ENCODE measurements at places on chromosomes 2 and 18.
A peak's percentile ranks its signal among the peaks of the same experiment; 100 is the strongest.

DNA sequence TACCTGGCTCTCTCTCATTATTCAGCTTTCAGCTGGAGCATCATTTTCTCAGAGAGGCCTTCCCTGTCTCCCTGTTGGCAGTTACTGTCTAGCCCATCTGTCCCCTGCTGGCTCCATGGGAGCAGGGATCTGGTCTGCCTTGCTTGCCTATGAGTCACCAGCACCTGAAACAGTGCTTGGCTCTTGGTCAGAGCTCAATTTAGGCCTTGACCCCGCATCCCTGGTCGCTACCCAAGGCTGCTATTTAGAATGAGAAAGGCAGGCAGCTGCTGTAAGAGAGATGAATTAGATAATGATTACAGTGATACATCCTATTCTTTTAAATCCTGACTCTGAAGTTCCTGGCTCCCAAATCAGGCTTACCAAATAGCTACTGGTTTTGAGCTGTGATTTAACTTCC is 32.9 kb downstream of the KCNE4 start:
- no peaks in the 10 kb centered on the region for H3K4me1 ChIP-seq
- H3K27me3 ChIP-seq = no peaks in the 10 kb centered on the region
- no peak overlapping the region for H3K27ac ChIP-seq
- no peak overlapping the region for H3K4me3 ChIP-seq

GRCh38 chr2:216664593-216665034 is 30.7 kb downstream of the IGFBP5 start:
- no peaks in the 10 kb centered on the region for H3K27me3 ChIP-seq
- H3K36me3 ChIP-seq = no peaks in the 10 kb centered on the region
- H3K4me3 ChIP-seq = no peak overlapping the region
- H3K4me1 ChIP-seq = no peaks in the 10 kb centered on the region
- DNase-seq = peak; percentile 72

GRCh38 chr2:103218516-103218915 is 456.7 kb downstream of the TMEM182 start:
- H3K4me1 ChIP-seq = no peaks in the 10 kb centered on the region
- no peak overlapping the region for H3K4me3 ChIP-seq
- no peaks in the 10 kb centered on the region for H3K27me3 ChIP-seq
- DNase-seq = no peak

DNA sequence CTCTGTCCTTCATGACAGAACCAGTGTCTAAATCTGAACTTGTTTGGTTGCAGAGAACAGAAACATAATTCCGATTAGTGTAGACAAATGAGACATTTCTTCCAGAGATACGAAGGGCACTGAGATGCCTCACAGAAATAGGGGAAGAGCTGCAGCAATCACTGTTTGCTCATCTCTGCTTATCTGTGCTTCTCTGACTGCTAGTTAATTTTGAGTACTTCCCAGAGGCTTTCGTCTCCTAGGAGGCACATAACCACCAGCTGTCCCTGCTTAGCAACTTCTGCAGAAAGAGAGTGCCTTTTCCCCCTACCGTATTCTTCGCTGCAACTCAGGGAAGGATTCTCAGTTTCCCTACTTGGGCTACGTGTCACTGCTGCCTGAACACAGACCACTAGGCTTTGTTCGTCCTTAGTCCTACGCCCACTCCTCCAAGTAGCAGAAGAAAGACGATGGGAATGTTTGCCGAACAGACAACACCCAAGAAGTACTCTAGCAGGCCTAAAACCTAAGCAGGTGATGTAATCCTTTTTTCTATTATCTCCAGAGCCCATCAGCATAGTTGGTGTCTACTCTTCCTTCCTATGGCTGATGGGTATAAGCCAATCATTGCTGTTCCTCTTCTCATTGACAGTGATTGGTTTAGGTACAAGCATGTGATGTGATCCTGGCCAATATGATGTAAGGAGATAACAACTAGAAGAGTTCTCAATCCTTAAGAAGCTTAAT is 63.6 kb downstream of the TNP1 start:
- H3K4me1 ChIP-seq = no peaks in the 10 kb centered on the region
- H3K27me3 ChIP-seq = no peaks in the 10 kb centered on the region
- H3K27ac ChIP-seq = no peak overlapping the region
- no peak overlapping the region for H3K4me3 ChIP-seq

- DNase-seq = no peak
- no peaks in the 10 kb centered on the region for H3K4me1 ChIP-seq
- H3K4me3 ChIP-seq = no peak overlapping the region
- H3K27ac ChIP-seq = no peak overlapping the region
- no peaks in the 10 kb centered on the region for H3K36me3 ChIP-seq
Observed at GRCh38 chr18:9796935-9797549, 88.7 kb upstream of the TXNDC2 start.

- no peaks in the 10 kb centered on the region for H3K4me1 ChIP-seq
- DNase-seq = no peak
- H3K4me3 ChIP-seq = no peak overlapping the region
Observed at GRCh38 chr2:16162491-16163040, 222.2 kb downstream of the MYCN start.

GRCh38 chr18:70044632-70045031 is 97.0 kb upstream of the CD226 start:
- no peak for DNase-seq
- no peak overlapping the region for H3K4me3 ChIP-seq
- H3K4me1 ChIP-seq = no peaks in the 10 kb centered on the region
- H3K27ac ChIP-seq = no peak overlapping the region
- H3K36me3 ChIP-seq = peaks cover 1% of the 10 kb centered on the region

DNA sequence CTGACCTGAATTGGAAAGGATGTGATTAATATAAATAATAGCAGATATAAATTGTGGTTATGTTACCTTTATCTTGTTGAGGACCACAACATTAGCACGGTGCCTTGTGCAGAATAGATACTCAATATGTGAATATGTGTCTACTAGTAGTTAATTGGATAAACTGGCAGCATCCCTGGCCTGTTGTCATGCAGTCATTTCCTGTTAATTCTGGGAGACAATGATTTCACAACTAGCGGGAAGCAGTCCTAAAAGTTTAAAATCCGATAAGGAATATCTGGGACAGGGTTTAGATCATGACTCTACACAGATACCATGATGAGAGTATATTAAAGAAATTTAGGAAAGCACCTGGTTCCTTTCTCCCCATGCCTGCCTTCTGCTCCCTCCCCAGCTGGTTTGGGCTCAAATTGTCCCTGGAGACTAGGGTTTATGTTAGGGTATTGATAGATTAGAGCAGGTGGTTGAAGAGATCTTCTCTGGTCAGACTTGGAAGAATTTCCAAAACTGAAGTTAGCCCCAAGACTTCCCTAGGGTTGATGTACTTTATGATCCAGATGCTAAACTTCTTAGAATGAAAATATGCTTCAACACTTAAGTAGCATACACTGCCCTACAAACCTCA is 32.8 kb downstream of the CYBRD1 start:
- no peak for DNase-seq
- H3K4me3 ChIP-seq = no peak overlapping the region
- peaks cover 6% of the 10 kb centered on the region for H3K27me3 ChIP-seq
- no peak overlapping the region for H3K27ac ChIP-seq

DNA sequence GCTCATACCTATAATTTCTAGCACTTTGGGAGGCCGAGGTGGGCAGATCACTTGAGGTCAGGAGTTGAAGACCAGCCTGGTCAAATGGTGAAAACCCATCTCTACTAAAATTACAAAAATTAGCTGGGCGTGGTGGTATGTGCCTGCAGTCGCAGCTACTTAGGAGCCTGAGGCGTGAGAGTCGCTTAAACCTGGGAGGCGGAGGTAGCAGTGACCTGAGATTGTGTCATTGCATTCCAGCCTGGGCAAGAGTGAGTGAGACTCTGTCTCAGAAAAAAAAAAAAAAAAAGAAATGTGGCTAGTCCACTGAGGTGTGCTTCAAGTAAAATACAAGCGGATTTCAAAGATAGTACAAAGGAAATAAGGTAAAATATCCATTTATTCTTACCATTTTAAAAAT is 46.2 kb downstream of the RBKS start:
- no peaks in the 10 kb centered on the region for H3K27me3 ChIP-seq
- no peaks in the 10 kb centered on the region for H3K4me1 ChIP-seq
- no peak for DNase-seq
- H3K27ac ChIP-seq = no peak overlapping the region

- H3K4me3 ChIP-seq = no peak overlapping the region
- H3K4me1 ChIP-seq = no peaks in the 10 kb centered on the region
- DNase-seq = peak; percentile 2
- no peaks in the 10 kb centered on the region for H3K27me3 ChIP-seq
Observed at GRCh38 chr2:177106212-177106611, 106.4 kb upstream of the HNRNPA3 start.

DNA sequence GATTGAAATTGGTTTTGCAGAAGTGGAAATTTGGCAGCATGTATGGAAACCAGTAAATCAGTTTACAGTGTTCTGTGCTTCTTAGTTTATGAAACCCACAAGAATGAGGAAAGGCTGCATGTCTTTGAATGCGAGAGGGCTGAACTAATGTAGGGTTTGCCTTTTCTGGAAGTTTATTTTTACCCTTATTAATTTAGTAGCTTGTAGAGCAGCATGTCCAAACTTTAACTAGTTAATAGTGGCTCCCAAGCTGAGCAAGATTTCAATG is 50.4 kb downstream of the LDLRAD4 start:
- H3K27ac ChIP-seq = no peak overlapping the region
- H3K36me3 ChIP-seq = no peaks in the 10 kb centered on the region
- no peak for DNase-seq
- no peaks in the 10 kb centered on the region for H3K27me3 ChIP-seq

Measured in small intestine (tissue), 16 donors.